Type B pancreatic cell (in vitro differentiated cells): ENCODE measurements at places on chromosomes 11 and 22. TPM values are rescaled to one million over a fixed set of nuclear protein-coding genes. Genes with fewer than 3 reads are reported as not detected.

DNA sequence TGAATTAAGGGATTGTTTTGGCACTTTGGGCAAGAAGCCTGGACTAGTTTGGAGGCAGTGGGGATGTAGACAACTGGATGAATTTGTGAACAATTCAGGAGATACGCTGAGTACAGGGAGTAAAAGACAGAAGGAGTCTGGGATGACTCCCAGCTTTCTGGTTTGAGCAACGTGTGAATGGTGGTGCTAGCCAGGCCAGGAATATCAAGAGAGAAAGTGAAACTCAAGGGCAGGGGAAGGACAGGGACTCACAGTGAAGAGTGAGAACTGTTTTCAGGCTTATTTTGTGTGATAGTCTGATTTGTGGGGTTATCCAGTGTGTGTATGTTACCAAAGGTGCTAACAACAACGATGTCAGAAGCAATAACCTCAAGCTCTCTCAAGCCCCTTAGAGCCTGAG, 15.9 kb downstream of the CHRM1 start:
- H3K27me3 ChIP-seq: peaks cover 11% of the 10 kb centered on the region
- H3K27ac ChIP-seq: no peak overlapping the region
- DNase-seq: no peak
- H3K4me3 ChIP-seq: no peak overlapping the region
- H3K36me3 ChIP-seq: no peaks in the 10 kb centered on the region

DNA sequence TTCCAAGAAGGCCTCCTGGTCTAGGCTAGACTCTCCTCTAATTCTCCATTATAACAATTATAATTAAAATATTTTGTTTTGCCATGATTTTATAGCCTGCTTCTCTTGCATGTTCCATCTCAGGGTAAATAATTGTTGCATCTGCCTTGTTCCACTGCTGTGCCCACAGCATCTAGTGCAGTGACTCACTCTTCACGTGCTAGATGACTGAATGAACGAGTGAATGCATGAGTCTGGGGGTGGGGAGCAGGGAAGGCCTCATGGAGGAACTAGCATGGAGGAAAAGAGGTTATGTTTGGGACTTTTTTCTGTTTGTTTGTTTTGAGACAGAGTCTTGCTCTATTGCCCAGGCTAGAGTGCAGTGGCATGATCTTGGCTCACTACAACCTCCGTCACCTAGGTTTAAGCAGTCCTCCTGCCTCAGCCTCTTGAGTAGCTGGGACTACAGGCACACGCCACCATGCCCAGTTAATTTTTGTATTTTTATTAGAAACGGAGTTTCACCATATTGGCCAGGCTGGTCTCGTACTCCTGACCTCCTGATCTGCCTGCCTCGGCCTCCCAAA, 5.2 kb upstream of the OAF start:
- no peak overlapping the region for H3K4me3 ChIP-seq
- H3K36me3 ChIP-seq: no peaks in the 10 kb centered on the region
- H3K27ac ChIP-seq: no peak overlapping the region
- H3K27me3 ChIP-seq: peaks cover 41% of the 10 kb centered on the region
- H3K4me1 ChIP-seq: peaks cover 46% of the 10 kb centered on the region

DNA sequence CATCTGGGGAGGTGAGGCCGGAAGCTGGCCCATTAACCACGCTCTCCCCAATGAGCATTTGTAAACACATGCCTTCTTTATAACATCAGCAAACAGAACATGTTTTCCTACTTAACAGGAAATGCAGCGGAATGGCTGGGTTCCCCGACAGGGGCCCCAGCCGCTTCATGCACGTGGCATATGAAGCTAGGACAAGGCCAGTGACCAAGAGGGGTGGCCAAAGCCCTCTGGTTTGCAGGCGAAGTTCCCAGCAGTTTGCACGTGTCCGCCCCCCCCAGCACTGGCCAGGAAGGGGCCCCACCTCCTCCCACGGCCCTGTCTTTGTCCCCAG, 38.7 kb upstream of the LINC01488 start:
- H3K27ac ChIP-seq: peak overlapping the region; percentile 93
- H3K4me1 ChIP-seq: peaks cover 36% of the 10 kb centered on the region
- DNase-seq: no peak
- H3K27me3 ChIP-seq: no peaks in the 10 kb centered on the region

DNA sequence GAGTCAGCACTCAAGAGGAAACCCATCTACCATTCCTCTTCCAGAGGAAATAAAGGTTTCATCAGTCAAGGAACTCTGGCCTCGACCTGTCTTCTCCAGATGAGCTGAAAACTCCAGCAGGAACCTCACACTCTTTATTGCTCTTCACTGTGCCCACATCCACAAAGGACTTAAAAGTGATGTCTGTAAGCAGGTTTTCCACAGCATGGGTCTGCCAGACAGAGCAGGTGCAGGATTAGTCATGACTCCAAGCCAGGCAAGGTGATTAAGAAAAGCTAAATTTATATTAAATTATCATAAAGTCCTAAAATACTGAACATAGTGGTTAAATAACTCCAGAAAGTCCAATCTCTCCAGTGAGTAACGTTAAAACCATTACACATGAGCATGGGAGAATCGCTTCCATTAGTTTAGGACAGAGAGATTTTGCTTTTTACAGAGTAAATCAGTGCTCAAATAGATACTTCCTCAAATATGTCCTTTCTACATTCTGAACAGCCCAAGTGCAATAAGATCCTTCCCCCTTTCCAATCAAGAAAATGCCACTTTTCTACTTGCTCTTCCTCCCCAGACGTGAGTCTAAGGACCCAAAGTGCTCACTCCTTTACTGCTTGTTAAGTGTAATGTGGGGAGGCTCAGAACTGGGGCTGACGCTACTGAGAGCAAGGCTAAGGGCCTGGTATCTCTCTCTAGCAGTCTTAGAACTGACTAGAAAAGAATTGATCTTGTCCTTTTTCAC, 10.7 kb upstream of the CKAP5 start:
- H3K27me3 ChIP-seq: no peaks in the 10 kb centered on the region
- no peaks in the 10 kb centered on the region for H3K4me1 ChIP-seq
- H3K36me3 ChIP-seq: peaks cover 22% of the 10 kb centered on the region
- no peak for DNase-seq
- no peak overlapping the region for H3K27ac ChIP-seq

DNA sequence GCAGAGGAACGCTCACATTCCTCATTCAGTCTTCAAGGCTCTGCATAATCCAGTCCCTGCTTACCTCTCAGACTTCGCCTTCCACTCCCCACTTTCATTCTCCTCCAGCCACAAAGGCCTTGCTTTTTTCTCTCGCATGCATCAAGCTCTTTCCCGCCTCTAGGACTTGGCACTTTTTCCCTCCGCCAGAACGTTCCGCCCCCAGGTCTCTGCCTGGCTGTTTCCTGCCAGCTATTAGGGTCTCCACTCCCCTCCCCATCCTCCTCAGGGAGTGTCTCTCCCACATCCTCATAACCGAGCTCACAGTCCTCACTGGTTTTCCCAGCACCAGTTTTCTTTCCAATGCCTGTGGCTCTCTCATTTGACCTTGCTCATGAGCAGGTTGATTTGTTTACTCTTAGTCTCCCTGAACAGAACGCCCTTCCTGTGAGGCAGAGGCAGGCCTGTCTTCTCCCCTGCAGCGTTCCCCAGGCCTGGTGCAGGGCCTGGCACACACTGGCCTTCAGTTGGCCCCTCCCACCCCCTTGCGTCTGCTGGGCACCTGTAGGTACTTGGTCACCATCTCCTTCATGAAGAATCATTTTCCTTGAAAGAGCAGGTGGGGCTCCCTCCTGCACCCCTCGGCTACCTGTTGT, 75.2 kb downstream of the RTL6 start:
- H3K4me1 ChIP-seq: peaks cover 30% of the 10 kb centered on the region
- no peaks in the 10 kb centered on the region for H3K27me3 ChIP-seq
- DNase-seq: no peak
- H3K36me3 ChIP-seq: no peaks in the 10 kb centered on the region

DNA sequence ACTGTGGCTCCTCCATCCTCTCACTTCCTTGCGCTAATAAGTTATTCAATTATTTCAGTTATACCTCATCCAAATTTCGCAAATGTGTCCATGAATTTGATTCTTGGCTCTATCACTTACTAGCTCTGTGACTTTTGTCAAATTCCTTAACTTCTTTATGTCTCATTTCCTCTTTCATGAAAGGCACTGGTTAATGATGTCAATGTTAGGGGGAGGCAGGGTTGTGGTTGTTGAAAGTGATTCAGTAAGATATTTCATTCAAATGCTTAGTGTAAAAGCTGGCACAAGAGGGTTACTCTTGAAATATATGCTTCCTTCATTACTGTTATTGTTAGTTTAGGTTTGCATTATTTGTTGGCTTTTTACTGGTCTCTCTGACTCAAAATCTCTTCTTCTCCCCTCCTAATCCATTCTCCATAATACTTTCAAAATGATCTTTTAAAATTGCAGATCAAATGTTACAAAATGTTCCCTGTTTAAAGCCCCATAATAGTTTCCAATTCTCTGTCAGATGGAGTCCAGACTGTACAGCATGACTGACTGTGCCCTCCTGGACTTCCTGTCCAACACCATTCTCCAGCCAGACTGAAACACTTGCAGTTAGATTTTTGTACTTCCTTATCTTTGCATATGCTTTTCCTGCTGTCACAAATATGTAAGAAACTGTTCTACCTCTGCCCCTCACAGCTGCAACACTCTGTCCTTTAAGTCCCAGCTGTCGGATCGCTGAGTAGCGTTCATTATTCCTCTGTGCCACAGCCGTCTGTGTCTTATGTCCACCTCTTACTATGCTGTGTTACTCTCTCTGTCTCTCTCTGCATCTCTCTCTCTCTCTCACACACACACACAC, 510.6 kb upstream of the RAG2 start:
- peaks cover 25% of the 10 kb centered on the region for H3K4me1 ChIP-seq
- peak overlapping the region; percentile 12 for H3K4me3 ChIP-seq
- no peaks in the 10 kb centered on the region for H3K36me3 ChIP-seq
- no peak for DNase-seq
- H3K27ac ChIP-seq: peak overlapping the region; percentile 15

DNA sequence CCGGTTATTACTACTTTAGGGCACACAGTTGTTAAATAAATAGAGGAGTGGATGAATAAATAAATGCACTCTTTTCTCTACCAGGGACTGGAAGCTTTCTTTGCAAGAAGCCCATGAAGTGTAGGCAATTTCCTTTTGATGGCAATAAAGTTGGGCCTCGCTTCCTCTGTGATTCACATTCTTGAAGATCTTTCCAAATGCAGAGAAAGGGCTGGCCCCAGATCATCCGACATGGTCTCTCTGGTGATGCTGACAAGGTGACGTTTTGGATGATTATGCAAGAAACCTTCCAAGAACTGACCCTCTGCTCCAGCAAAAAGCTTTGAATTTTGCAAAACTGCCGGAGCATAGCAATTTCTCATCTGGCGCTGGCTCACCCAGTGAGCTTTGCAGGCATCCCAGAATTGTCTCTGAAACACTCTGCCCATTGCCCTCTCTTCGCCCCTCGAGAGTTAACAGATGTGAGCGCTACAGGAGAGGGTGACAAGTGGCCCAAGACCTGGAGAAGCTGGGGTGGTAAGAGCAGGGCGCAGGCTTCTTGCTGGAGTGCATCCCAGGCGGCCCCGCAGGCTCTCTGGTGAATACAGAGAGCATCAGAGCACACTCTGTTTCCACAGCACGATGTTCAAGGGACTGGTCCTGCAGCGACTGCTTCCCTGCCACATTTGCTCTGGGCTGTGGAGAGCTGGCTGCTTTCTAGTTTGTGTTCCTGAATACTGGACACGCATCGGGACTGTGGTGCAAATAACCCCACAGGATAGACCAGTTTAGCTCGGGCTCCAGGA, 11.5 kb upstream of the IFT27 start:
- H3K27ac ChIP-seq: no peak overlapping the region
- peaks cover 64% of the 10 kb centered on the region for H3K27me3 ChIP-seq
- H3K4me3 ChIP-seq: no peak overlapping the region
- no peaks in the 10 kb centered on the region for H3K4me1 ChIP-seq
- no peak for DNase-seq

- peaks cover 22% of the 10 kb centered on the region for H3K36me3 ChIP-seq
- no peak overlapping the region for H3K4me3 ChIP-seq
- no peaks in the 10 kb centered on the region for H3K27me3 ChIP-seq
- H3K4me1 ChIP-seq: peaks cover 39% of the 10 kb centered on the region
Observed at GRCh38 chr11:96282625-96283220, 60.3 kb downstream of the MAML2 start.

DNA sequence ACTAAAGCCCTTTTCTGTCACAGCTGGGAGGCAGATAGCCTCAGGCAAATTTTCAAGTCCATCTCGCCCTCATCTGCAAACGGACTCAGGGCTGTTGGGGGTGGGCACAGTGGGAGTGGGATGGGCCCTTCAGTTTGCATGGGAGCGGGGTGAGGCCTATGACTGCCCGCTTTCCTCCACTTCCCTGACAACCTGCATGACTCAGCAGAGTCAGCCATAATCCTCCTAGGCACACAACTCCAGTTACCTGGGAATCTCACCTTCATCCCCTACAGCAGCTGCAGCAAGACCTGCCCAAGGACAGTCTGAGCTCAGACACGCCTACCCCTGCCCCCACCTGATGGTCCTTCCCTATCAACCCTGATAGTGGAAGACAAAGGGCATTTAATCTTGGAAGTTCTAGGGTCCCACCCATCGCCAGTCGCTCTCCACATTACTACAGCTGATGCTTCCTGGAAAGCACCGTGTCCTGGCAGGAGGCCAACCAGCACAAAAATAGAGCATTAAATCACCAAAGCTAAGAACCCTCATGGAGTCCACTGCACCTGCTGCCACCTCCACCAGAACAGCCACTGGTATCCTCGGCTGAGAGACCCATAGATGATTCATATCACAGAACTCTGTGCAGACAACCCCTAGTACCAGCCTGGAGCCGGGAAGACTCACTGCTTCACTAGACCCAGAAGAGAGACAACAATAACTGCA, 319.3 kb downstream of the DCDC1 start:
- no peak overlapping the region for H3K4me3 ChIP-seq
- DNase-seq: no peak
- no peaks in the 10 kb centered on the region for H3K27me3 ChIP-seq

- no peaks in the 10 kb centered on the region for H3K36me3 ChIP-seq
- H3K4me1 ChIP-seq: no peaks in the 10 kb centered on the region
- no peaks in the 10 kb centered on the region for H3K27me3 ChIP-seq
Observed at GRCh38 chr11:13308704-13309103, 31.1 kb downstream of the BMAL1 start.

GRCh38 chr11:2294926-2295290, 6.8 kb downstream of the C11orf21 start:
- peak; percentile 55 for DNase-seq
- H3K36me3 ChIP-seq: no peaks in the 10 kb centered on the region
- no peak overlapping the region for H3K27ac ChIP-seq
- peaks cover 22% of the 10 kb centered on the region for H3K27me3 ChIP-seq
- no peaks in the 10 kb centered on the region for H3K4me1 ChIP-seq

- H3K4me1 ChIP-seq: peaks cover 5% of the 10 kb centered on the region
- peak overlapping the region; percentile 29 for H3K27ac ChIP-seq
- no peak for DNase-seq
- H3K36me3 ChIP-seq: no peaks in the 10 kb centered on the region
- H3K27me3 ChIP-seq: no peaks in the 10 kb centered on the region
Observed at GRCh38 chr11:47564933-47565339, 463 bp upstream of the PTPMT1 start.

The OR52E2 gene
- total RNA-seq: not detected in 2 replicates

The OR5P2 gene
- total RNA-seq: 0.26 and 0.29 TPM in 2 replicates

The MOGAT2 gene
- 1.2 and 2.2 TPM in 2 replicates for total RNA-seq

The MS4A3 gene
- total RNA-seq: not detected in 2 replicates

The CRYBA4 gene
- total RNA-seq: 1.0 TPM in 1 of 2 replicates, not detected in the other

The TTC36 gene
- 1.6 and 1.8 TPM in 2 replicates for total RNA-seq

The HPX gene
- total RNA-seq: 1.5 and 1.9 TPM in 2 replicates

The SCARF2 gene
- 4.2 and 21.7 TPM in 2 replicates for total RNA-seq
